ENCODE measurements at places on chromosomes 3 and 15. TPM values are rescaled to one million over a fixed set of nuclear protein-coding genes. Genes with fewer than 3 reads are reported as not detected.

NR1I2 gene
- total RNA-seq: under 0.01 TPM

WHAMM gene
- total RNA-seq: 5.6 TPM

SNTN gene
- total RNA-seq: not detected

BNC1 gene
- total RNA-seq: 7.7 TPM

ECE2 gene
- not detected for total RNA-seq

MKRN2OS gene
- total RNA-seq: not detected

Measured in fibroblast of lung (primary cell).